Breast epithelium (tissue), 4 donors: ENCODE measurements at places on chromosomes 1 and 21. TPM values are rescaled to one million over a fixed set of nuclear protein-coding genes. Genes with fewer than 3 reads are reported as not detected.
A peak's percentile ranks its signal among the peaks of the same experiment; 100 is the strongest.

Gene F13B
- not detected for total RNA-seq

Gene TMPRSS3
- 27.2 TPM for total RNA-seq

Gene NR5A2
- 4.1 TPM for total RNA-seq

Gene GOLT1A
- total RNA-seq, result 3.4 TPM

Gene ZNF593OS
- not detected for total RNA-seq

Gene OMA1
- total RNA-seq, result 26.4 TPM

Gene MAN1C1
- total RNA-seq, result 6.7 TPM

Gene PLEKHG5
- 12.0 TPM for total RNA-seq

Gene TTC22
- 0.32 TPM for total RNA-seq

Gene HHIPL2
- total RNA-seq, result 0.98 TPM

Gene PCSK9
- total RNA-seq, result not detected

Gene NBPF26
- 20.2 TPM for total RNA-seq

Gene PRR9
- not detected for total RNA-seq

DNA sequence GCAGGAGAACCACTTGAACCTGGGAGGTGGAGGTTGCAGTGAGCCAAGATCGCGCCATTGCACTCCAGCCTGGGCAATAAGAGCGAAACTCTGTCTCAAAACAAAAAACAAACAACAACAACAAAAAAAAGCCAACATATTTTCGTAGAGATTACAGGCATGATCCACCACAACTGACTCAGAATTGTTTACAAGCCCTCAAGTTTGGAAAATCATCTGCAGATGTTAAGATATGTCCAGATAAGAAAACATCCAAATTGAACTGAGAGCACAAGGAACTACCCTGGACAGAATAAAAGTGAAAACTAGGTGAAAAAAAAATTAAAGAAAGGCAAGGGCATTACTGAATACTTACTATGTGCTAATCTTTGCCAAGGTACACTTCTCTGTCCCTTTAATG is 89.8 kb upstream of the WLS start:
- DNase-seq, result no peak

DNA sequence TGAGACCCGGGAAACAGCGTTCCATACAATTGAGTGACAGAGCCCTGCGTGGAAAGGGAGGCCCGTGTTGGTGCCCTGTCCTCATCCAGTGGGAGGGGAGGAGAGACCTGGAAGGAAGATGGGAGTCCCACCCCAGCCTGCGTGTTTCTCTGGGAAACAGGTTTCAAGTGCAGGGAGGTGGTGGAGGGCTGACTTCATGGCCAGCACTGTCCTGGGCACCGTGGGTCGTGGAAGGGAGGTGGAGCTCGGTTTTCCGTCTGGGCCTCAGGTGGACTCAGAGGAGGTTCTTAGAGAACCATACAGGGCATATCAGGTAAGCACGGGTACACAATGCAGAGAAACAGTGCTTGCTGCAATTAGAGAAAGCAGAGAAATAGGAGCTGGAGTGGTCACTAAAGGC is 222.6 kb downstream of the CAMTA1 start:
- no peak for DNase-seq

- peak; percentile 44 for DNase-seq
Observed at GRCh38 chr1:107572674-107573211, 392.2 kb downstream of the VAV3 start.

DNA sequence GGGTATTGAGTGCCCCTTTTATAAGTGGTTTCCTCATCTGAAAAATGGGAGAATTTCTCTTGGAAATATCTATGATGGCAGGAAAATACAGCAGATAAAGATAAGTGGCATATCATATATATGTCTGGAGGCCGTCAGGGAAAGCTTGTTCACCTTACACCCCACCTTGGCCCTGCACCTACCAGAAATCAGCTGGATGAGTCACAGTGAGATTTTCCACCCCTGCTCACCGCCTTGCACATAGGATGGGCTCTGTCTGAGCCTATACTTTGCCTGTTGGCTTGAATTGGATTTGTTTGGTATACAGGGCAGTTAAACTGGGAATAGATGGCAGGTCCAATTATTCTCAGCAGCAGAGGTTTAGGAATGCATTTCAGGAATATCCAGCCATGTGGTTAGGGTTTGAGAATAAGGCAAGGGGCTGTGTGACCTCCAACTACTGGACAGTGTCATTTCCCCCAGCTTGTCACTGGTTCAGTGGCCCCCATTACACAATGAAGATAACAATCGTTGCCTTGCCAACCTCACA is at the start of gene SPATA21:
SPATA21 (minus strand) TSS at position 479 of the 529 bp plus-strand sequence. CDS start 6,053 bp downstream, outside the sequence.
- DNase-seq, result no peak

GRCh38 chr21:31552826-31553225 is 106.7 kb upstream of the SOD1 start:
- DNase-seq, result no peak

GRCh38 chr1:98045767-98046641 is 125.2 kb upstream of the DPYD start:
- DNase-seq, result no peak

DNA sequence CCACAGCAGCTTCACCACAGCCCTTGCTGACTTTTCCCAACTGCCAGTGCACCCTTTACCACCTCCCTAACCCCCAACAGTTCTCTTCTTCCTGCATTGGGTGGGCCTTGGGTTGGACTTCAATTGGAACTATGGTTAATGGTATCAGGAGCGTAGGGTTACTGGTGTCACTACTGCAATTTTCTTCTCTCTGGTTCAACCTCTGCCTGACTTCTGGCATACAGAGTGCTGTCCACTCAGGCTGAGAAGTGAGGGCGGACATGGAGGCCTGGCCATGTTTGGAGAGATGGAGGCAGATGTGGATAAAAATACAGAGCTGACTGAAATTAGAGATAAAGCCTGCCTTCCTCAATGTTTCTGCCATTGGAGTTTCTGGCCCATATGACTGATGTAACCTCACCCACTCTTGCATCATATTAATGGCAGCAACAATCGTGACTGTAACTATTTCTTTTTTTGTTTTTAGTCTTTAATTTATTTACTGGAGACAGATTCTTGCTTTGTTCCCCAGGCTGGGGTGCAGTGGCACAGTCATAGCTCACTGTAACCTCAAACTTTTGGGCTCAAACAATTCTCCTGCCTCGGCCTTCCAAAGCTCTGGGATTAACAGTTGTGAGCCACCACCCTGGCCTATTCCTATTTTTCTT is 87.8 kb downstream of the NAV1 start:
- no peak for DNase-seq

- DNase-seq, result no peak
Observed at GRCh38 chr21:20258542-20258941, 739.7 kb upstream of the NCAM2 start.

DNA sequence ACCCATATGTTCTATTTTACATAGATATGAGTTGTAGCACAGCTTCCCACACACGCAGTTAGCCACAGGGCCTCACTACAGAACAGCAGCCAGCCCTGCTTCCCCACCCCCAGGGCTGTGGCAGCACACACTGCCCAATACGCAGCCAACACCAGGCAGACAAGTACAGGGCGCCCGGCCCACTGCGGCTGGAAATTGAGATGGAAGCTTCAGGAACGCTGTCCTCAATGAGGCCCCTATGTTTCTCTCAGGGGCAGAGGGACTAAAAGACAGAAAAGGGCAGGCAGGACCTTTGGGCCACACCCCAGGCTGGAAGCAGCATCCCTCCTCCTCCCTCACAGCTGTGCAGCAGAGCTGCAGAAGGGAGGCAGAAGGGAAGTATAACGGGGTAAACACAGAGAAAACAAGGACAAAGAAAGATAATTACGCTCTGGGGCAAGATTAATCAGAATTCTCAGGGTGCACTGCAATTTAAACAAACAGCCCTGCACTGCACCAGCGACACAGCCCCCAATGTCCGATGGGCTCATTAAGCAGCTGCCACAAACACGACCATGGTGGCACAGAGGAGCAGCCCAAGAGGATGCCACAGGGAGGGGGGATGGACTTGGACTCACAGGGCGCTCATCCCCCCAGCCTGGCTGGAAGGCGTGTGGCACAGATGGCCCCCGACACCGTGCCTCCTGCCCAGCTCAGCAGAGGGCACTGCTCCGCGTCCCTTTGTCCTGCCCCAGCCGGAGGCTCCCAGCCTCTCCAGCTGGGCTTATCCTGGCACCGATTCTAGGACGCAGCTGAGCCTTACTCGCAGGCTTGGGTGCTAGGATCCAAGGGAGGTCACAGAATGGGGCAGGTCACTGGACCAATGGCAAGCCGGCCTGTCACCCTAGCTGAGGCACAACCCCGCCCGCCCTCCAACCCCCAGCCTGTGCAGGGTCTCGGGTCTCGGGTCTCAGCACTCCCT is 14.2 kb downstream of the WDR4 start:
- DNase-seq, result no peak

DNA sequence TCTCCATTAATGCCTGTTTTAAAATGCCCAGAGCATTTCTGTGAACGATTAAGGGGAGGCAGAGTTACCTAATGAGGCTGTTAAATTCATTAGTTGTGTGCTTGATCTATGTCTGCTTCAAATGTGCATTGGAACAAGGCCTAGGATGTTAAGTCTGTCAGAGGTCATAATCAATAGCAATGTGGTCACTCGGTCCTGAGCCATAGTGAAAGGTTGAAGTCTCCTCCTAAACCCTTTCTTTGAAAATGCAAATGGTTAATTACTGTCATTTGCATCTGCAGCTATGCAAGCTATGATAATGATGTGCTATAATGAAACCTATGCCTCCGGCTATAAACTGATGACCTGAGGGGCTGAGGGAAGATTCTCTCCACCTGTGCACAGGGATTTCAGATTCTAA is 114.2 kb upstream of the NR5A2 start:
- DNase-seq, result no peak

GRCh38 chr21:31977816-31978215 is 105.0 kb downstream of the HUNK start:
- DNase-seq, result no peak

- no peak for DNase-seq
Observed at GRCh38 chr1:91386109-91386508, 18.5 kb downstream of the HFM1 start.

DNA sequence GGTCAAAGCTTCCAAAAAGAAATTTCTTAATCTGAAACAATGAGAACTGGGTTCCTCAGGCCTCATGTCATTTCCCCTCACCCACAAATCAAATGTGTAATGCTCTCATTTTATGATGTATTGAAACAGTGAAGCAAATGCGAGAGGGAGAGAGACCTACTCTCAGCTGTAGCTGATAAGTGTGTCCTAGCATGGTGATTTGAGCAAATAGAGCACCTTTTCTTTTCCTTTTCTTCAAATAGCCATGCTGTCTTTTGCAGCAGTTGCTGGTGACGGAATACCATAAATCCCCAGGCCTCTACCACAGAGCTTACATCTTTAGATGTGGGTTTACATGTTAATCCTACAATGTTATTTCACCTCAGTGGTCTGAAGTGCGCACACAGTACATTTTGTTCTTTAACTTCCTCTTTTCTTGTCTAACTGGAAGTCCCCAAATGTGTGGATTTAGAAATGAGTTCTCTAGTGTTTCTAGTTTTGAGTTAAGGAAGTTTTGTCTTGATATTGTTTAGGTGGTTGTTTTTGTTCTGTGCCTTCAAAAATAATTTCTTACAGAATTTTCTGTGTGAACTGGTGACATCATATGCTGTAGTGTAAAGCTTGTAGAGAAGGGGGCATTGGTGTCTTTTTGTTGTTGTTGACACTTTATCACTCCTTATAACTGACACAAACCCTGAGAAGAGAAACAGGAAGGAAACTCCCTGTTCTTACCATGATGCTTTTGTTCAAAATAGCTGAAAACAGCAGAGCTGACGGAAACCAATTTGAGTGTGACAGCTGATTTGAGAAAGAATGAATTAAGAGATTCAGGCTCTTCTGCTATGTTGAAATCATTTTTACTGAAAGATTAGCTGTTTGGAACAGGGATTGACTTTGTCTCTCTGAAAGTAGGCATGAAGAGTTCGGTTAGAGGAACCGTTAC is 12.2 kb downstream of the SMAP2 start:
- no peak for DNase-seq

DNA sequence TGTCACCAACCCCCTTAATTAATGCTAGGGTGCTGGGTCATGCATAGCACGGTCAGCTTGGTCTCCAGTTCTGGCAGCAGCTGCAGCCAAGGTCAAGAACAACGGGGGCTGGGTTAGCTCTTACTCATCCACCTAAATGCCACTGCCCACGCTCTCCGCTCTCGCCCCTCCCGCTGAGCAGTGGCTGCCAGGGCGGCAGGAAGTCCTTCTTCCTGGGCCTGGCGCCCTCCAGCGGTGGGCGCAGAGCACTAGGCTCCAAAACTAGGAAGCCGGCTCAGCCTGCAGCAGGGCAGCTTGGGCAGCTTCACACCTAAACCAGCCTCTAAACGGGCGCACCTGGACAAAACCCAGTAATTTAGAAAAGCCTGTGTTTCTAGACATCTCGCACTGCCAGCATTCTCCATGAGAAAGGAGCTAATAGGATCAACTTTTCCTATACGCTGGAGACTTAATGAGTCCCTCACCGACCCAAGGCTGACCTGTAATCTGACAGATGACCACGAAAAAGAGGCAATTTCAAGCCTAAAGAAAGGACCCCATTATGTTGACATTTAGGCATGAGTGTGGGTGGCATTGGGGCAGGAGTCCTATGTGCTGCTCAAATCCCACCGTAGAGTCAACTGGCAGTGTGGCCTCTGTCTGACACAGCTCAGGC is 78.4 kb upstream of the LRRN2 start:
- peak; percentile 48 for DNase-seq

DNA sequence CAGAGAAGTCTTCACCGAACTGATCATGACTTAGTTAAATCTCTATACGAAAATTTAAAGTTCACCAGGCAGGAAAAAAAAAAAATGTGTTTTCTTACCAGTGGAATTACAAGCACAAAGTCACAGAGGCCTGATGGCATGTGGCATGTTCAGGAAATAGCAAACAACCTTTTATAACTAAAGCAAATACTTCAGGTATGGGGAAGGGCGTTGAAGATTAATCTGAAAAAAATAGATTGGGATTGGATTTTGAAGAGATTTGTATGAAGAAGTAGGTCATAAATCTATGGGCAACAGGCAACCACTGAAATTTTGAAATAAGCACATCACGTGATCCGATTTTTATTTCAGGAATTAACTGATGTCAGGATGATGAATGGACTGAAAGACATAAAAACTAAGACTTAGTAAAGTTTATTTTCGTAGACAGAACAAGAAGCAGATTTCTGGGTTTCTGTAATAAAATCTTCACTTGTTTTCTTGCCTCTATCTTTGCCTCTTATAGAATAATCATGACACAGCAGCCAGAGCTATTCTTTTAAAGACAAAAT is 295.9 kb upstream of the ADGRL4 start:
- DNase-seq, result no peak

GRCh38 chr21:25370311-25370744 is 237.0 kb downstream of the MRPL39 start:
- DNase-seq, result no peak
